Activated T-cell treated with anti-CD3 and anti-CD28 coated beads for 48 hours (primary cell): ENCODE measurements at places on chromosomes 1 and 21.
A peak's percentile ranks its signal among the peaks of the same experiment; 100 is the strongest.

- DNase-seq, result no peak
Observed at GRCh38 chr1:100589667-100590066, 51.7 kb downstream of the GPR88 start.

DNA sequence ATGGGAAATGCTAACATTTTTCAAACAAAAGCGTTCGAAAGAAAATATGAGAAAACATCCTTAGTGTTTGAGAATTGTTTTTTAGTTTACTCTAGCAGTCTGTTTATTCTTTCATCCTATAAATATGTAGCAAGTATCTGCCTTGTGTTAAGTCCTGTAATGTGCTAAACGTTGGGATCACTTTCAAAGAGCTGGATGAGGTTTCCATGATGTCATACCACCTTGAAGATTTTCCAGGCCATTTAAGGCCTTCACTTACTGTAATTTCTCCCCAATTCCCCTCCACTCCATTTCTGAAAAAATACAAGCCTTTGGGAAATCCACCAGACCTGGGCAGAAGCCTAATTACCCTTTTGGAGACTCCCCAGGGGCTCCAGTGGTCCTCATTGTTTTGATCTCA is 24.2 kb upstream of the CTBS start:
- DNase-seq, result no peak

GRCh38 chr1:64701071-64701470 is 43.8 kb upstream of the RAVER2 start:
- DNase-seq, result no peak

GRCh38 chr1:175220853-175221556 is 28.4 kb upstream of the KIAA0040 start:
- DNase-seq, result no peak

GRCh38 chr1:185393815-185394214 is 76.8 kb upstream of the IVNS1ABP start:
- no peak for DNase-seq

GRCh38 chr1:183070923-183071618 is 47.9 kb downstream of the LAMC1 start:
- DNase-seq, result no peak

GRCh38 chr1:153922076-153922971 is 448 bp downstream of the GATAD2B start:
- DNase-seq, result no peak

DNA sequence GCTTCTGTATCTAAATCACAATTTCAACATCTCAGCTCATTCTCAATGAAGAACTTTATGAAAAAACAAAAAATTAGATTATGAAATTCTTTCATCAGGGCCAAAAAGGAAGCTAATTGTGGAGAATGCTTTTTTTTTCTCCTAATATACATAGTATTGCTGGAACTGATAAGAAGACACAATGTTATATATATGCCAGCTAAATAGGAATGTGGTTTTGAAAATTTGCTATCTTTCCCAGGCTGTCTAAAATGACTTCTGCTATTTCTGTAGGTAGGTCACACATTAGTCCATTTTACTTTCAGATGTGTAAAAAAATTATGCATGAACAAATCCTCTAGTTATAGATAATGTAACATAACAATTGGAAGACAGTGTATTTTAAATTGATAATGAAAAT is 732.9 kb downstream of the RWDD3 start:
- DNase-seq, result no peak

- DNase-seq, result peak; percentile 51
Observed at GRCh38 chr21:29195981-29196669, 65.7 kb downstream of the MAP3K7CL start.

DNA sequence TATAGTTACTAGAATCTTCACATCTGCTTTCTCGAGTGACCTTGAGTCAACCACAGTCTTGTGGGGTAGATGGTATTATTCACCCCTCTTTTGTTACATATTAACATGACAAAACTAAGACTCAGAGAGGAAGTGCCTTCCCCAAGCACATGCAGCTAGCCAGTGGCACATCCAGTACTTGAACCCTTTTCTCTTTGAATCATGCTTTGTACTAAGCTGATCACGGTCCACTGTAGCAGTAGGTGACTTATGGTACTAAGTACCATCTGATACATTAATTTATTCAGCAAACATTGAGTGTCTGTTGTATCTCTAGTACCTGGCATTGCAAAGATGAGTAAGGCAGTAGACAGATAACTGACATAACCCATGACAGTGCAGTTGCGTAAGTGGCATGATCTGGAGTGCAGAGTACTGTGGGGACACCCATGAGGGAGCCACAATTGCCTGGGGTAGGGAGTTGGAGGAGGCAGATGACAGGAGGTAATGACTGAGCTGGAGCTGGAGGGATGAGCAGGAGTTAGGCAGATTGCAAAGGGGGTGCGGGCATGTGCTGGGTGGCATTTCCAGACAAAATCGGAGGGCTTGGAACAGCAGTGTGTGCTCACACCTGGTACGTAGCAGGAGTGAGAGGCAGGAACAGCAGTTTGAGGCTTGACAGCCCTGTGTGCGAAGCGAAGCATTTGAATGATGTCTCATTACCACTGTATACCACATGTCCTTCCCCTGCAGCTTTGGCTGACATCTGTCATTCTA is 29.8 kb downstream of the UCK2 start:
- no peak for DNase-seq

DNA sequence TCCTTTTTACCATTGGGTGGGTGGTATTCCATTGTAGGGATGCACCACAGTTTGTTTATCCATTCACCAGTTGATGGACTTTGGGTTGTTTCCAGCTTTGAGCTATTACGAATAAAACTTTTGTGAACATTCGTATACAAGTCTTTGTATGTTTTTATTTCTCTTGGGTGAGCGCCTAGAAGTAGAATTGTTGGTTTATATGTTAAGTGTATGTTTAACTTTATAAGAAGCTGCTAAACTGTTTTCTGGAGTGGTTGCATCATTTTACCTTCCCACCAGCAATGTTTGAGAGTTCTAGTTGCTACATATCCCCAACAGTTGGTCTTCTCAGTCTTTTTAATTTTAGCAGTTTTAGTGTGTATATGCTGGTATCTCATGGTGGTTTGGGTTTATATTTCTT is 132.5 kb downstream of the PEX14 start:
- no peak for DNase-seq

DNA sequence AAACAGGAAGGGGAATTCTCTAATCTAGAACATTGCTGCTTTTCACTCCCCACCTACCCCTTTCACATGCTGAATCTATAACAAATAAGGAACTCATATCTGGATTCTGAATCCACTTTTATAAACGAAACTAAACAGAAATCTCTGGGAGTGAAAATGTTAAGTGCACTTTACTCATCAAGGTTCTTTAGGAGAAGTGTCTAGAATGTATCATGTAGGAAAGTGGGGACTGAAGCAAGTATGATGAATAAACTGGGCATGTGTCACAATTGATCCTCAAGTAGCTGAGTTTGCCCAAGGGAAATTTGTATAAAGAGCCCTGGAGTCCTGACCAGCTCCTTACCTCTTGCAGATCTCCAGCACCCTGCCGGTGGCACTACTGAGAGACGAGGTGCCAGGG is 19.8 kb downstream of the AVPR1B start:
- no peak for DNase-seq

GRCh38 chr1:43073490-43074230 is 98.4 kb downstream of the EBNA1BP2 start:
- DNase-seq, result peak; percentile 50

GRCh38 chr1:197920414-197921117 is 3.4 kb downstream of the LHX9 start:
- DNase-seq, result no peak

DNA sequence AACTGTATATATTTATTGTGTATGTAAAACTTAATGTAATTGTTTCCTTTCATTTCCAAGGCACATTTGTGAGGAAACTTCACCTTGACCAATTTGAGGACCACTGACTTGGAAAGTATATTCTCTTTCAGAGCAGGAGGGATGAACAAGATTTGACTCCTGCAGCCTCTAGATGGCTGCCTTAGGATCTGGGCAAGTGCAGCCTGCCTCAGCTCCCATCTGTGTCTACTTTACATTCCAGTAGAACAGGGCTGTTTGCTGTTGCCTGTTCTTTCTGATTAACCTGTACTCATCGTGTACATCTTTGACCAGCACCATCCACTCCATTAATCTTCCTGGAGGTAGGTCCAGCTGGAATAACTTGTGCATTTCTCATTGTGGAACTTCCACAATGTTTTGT is 312.8 kb downstream of the HLX start:
- no peak for DNase-seq

DNA sequence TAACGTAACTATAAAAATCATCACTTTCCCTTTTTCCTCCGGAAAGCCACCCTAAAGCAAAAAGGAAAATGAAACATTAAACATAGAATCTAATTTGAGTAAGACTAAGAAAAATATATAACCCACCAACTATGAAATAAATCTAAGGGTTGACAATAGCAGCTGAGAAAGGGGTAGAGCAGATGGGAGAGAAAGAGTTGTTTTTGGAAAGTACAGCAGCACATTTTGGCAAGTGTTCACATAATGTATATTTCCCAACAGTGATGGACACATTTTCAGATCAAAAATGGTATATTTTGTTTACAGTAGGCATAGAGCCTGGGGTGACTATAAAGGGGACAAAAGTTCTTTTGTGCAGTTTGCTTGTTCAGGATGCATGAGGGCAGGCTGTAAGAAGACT is 1287.4 kb upstream of the B3GALT2 start:
- DNase-seq, result no peak

DNA sequence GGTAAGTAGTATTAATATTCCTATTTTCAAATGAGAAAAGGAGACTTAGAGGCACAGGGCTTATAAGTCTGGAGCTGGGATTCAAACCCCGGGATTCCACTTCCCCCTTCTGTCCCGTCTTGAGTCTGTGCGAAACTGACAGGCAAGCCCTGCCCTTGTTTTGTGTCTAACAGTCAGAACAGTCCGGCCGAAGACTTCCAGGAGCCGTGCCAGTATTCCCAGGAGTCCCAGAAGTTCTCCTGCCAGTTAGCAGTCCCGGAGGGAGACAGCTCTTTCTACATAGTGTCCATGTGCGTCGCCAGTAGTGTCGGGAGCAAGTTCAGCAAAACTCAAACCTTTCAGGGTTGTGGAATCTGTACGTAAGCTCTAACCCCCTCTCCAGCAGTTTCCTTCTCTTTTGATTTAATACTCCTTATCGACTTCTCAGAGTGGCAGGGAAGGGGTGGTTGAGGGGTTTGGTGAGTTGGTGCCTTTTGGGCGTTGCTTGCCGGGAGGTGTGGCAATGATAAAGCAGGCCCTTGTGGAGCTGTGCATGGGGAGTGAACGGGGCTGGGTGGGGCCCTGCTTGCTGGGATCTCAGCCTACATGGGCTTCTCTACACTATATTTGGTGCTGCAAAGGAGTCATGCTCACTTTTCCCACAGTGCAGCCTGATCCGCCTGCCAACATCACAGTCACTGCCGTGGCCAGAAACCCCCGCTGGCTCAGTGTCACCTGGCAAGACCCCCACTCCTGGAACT is 29.4 kb downstream of the IL6R start:
- no peak for DNase-seq

DNA sequence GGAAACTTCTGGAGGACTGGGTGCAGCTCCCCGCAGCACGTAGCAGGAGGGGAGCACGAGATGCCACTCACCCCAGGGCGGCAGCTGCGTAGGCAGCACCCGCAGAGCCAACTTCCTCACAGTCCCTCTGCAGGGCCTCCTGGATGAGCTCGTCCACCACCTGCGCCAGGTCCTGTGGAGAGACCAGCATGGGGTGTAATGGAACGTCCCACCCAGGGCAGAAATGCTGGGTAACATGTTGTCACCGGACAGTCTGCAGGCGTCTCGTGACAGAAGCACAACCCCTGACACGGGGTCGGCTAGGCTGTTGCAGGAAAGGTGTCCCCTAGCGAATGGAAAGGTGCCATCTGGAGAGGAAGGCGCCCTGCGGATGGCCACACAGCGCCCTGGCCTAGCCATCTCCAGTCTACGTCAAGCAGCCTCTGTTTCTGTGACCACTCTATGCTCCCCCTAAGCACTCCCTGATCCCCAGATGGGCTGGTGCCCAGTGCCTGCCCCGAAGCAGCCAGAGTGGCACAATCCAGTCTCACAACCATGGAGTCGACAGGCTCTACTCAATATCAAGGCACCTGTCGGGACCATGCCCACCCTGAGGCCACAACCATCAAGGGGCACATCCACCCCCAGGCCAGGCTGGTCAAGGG is 21.2 kb downstream of the MCM3AP start:
- DNase-seq, result no peak

GRCh38 chr1:156821801-156822200 is 5.2 kb upstream of the SH2D2A start:
- DNase-seq, result peak; percentile 46

GRCh38 chr1:214075999-214076707 is 88.4 kb downstream of the PROX1 start:
- DNase-seq, result no peak

- no peak for DNase-seq
Observed at GRCh38 chr1:109294481-109294880, 11.5 kb upstream of the PSRC1 start.

GRCh38 chr21:37582590-37582989 is 216.0 kb downstream of the DYRK1A start:
- DNase-seq, result no peak

DNA sequence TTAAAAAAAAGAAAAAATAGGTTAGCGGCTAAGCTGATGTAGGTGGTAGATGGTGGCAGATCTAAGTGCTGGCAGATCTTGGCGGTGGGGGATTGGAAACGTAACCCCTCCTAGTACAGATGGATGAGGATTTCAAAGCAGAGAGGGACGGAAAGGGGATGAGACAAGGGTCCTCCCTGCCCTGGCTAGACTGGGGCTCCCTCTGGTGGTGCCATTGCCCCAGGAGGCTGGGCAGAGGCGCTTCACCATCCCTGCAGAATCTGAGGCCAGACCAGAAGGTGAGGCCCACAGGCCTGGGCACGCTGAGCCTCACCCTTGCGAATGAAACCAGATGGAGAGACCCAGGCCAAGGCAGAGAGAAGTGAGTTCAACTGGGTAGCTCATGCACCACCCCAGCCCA is 7.0 kb upstream of the PLEKHA6 start:
- no peak for DNase-seq

DNA sequence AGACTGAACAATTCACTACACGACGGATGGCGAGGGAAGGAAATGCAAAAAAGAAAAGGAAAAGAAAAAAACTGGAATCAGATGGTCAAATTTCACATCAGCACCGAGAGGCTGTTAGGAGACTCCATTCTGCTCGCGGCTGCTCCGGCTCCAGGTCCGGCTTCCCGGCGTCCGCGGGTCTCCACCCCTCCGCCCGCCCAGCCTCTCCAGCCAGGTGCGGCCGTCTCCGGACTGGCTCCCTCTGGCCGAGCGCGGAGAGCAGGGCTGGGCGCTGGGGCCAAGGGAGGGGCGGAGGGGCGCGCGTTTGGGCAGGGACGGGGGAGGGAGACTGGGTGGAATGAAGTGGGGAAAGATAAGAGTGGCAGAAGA is 332 bp downstream of the KCNJ6 start:
- no peak for DNase-seq

GRCh38 chr1:229438021-229438420 is 4.1 kb upstream of the ACTA1 start:
- no peak for DNase-seq
